ENCODE measurements at places on chromosomes 12 and 14.

GRCh38 chr14:53999061-53999488 lies 42.5 kb upstream of the BMP4 start:
- no peak for DNase-seq

DNA sequence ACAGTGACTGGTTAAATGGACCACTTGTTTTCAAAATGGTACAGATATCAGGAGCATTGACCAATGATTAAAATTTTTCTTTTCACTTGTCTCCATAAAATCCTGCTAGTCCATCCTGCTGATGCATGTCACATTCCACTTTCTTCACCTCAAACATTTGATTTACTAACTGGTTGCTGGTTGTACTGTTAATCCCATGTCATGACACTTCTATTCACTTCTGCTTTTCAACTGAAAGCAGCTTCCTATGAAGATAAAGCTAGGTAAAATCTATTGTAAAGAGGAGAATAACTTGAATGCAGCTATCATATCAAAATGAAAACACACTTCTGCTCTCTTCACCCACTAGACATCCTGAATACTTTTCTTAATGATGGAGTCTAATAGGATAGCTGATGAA lies 149.6 kb upstream of the OTX2 start:
- DNase-seq = no peak

GRCh38 chr12:94867066-94867855 lies 136.2 kb downstream of the NDUFA12 start:
- no peak for DNase-seq

GRCh38 chr12:64528616-64529015 lies 76.7 kb downstream of the TBK1 start:
- no peak for DNase-seq

- DNase-seq = no peak
Observed at GRCh38 chr12:31813305-31813704, 84.5 kb upstream of the AMN1 start.

DNA sequence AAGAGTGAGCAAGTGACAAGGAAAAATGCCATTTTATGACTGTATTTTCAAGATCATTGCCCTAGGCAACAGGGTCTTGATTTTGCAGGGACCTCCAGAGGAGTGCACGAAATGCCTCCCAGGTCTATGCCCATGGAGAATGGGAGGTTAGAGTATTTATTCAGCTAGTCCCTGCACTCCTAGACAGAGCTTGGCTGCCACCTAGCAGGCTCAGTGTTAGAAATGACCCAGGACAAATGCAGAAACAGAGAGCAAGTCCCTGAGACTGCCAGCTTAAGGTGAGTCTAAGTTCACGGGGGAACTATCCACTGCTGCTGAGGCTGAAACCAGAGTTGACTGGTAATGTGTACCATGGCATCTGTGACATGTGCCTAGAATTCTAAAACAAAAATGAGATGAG lies 506.4 kb downstream of the MED13L start:
- no peak for DNase-seq

GRCh38 chr14:65073605-65074201 lies 28.6 kb downstream of the MAX start:
- DNase-seq = no peak

DNA sequence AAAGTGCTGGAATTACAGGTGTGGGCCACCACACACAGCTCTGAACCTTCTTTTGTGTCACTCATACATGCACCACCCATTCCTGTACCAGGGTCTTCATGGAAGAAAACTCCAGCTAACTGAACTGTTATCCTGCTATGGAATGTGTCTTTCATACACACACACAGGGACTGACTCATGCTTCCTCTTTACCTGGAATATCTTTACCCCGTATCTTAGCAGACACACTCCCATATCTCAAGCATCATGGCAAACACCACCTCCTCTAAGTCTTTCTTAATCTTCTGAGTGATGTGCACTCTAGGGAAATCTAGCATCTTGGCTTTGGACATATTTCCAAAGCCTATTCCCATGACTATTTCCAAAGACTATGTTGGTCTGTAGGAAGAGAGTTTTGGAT lies 35.0 kb upstream of the DTX1 start:
- DNase-seq = no peak
